ENCODE measurements at places on chromosomes 4 and X.

GRCh38 chr4:144507311-144508101 is 138.4 kb upstream of the HHIP start:
- DNase-seq, result no peak

GRCh38 chr4:54741202-54741601 is 83.4 kb downstream of the KIT start:
- no peak for DNase-seq

DNA sequence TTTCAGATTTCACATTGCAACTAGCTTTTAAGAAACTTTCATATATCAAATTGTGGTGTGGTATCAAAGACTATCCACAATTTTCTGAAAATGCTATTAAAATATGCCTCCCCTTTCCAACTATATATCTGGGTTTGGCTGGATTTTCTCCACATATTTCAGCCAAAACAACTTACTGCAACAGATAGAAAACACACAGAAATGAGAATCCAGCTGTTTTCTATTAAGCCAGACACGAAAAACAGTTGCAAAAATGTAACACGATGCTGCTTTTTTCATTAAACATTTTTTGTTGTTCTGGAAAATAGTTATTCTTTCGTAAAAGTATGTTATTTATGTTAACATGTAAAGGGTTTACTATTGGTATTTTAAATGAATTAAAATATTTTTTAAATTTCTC is 33.1 kb downstream of the DCTD start:
- DNase-seq, result no peak

DNA sequence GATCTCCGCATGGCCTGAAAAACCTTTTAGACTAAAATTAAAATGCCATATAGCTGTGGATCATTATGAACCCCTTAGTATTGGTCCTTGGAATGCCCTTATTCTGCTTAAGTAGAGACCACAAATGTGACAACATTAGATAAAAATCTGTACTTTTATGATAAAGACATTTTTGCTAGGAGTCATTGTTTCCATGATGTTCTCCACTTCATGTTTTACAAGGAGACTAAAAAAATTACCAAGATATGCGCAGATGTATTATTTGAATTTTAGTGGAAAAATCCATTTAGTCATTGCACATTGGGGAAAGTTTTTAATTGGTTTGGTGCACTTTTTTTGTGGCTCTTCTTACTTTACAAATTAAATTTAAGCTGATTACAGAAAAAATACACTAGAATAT is 85.1 kb upstream of the HPRT1 start:
- no peak for DNase-seq

GRCh38 chr4:68267433-68267944 is 22.0 kb upstream of the TMPRSS11B start:
- no peak for DNase-seq

DNA sequence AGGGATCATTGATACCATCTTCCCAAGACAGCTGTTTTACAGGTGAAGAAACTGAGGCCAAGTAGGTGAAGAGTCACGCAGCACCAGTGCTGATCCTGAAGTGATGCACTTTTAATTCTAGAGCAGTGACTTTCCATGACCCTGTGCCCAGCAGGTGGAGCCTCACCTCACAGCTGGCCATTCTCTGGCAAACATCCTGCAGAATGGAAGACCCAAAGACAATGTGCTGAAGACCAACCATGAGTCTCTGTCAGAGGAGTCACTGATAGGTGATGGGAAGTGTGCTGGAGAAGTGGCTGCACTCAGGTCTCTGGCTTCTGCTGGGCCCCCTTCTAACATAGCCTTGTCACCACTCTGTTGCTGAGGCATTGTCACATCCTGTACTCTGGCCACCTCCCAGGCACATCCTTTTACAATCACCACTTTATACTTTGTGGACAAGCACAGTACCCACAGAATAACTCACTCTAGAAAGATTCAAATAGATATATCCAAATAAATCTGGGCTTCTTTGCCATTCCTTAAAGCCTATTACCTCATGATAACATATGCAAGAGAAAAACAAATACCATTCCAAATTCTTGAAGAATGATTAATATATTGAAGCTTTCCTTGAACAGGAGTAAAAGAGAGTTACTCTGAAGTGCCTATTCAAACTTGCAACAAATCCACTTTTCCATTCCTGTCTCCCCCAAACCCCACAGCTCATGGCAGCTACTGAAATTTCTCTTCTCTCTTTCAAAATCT is 64.1 kb upstream of the SCOC start:
- no peak for DNase-seq

- DNase-seq, result no peak
Observed at GRCh38 chr4:88937081-88937480, 119.9 kb downstream of the FAM13A start.

DNA sequence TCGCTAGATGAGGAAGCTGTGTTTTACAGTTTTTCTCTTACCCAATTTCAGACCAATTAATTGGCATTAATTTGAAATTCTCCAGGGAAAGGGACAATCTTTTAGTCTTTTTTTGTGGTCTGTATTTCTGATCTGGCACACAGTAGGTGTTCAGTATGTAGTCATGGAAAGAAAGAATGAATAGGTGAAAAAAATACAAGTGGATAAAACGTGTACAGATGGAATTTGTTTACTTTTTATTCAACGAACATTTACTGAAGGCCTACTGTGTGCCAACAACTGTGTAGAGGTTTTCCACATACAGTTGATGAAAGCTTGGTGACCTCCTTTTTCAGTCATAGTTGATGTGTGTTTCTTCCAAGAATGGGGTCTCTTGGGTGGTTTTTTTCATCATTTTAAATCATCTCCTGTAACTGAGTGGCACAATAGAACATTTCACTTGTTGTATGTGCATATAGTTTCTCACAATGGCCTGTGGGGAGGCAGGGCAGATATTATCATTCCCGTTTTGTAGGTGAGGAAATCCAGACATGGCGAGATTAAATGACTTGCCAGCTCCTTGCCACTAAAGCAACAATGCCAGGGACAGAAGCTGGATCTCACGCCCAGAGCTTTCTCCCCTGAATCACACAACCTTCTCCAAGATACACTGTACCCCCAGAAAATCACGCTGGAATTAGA is 102.4 kb downstream of the CEP135 start:
- DNase-seq, result no peak

GRCh38 chrX:47390780-47391179 is 20.4 kb downstream of the ZNF157 start:
- no peak for DNase-seq

DNA sequence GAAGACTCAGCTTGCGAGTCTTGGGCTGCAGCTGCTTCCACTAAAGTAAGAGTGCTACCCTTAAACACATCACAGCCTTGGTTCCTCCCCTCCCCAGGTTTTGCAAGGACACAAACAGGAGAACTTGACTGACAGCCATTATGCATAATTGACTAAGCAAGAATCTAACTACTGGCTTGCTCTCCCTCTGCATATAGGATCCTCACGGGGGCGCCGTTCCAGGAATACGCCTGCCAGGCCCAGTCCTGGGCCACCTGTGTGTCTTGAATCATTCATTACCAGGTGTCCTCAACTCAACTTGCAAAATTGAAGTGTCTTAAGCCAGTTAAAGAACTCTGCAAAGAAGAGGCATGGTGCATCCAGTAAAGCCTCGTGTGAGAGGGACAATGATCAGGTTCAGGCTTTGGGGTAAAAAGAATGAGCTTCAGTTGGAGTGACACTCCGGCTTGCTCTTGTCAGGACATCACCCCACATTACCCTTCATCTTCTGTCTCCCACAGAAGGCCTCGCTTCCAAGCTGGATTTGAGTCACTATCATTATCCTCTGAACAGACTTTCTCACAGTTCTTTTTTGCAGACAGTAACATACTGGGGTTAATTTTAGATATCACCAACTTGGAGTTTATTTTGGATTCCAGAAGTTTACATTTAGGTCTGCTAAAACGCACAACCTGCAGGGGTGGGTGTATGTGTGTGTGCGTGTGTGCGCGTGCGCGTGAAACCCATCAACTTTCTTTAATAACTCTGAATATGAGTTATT is 273.5 kb upstream of the HS3ST1 start:
- no peak for DNase-seq

DNA sequence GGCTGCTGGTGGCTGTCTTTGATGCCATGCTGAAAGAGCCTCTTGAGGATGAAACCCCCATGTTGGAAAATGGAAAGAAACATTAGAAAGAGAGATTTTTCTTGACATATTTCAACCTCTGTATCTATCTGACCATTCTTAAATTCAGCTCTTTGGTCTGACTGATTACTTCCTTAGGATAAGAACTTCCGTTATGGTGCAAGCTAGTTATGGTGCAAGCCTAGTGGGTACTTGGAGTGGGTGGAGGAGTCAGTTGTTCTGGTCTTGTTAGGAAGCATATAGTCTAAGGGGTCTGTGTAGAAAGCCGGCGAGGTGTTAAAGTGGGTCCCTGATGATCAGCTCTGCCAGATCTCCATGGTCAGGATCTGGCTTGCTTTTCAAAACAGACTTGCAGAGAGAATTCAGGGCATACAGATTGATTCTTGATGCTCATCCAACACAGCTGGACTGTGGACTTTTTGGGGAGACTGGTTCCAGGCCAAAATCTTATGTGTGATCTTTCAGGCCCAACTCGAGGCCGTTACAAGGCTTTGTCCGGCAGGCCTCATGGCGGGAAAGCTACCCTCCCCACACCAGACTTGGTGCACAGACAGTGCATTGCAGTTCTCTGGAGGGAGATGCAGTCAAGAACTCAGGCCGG is 82.8 kb upstream of the BOD1L1 start:
- DNase-seq, result no peak

GRCh38 chrX:15233416-15234015 is 36.4 kb downstream of the ASB9 start:
- DNase-seq, result no peak

DNA sequence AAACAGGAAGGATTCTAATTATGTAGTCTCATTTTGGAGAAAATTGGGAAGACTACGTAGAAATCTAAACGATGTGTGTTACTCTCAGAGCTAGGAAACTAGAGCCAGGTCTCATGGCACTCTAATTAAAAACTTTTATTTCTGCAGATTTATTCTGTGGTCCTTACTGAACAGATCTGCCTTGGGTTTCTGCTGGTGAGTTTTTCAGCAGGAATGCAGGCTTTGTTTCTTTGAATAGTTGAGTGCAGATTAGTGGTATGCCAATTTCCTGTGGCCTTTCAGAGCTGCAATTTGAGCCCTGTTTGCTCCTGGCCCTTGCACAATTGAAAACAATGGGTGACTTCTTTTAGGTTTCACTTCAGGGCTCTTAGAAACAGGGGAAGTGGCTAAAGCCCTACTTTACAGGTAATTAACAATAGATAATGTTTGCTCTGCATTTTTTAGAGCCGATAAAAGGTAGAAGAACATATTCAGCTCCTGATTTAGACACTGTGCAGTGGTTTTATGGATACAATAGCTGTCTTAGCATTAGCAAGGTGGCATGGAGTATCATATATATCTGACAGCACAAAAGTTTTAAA is 21.8 kb downstream of the SPRY1 start:
- no peak for DNase-seq

- DNase-seq, result no peak
Observed at GRCh38 chr4:70958681-70959080, 34.8 kb upstream of the DCK start.

DNA sequence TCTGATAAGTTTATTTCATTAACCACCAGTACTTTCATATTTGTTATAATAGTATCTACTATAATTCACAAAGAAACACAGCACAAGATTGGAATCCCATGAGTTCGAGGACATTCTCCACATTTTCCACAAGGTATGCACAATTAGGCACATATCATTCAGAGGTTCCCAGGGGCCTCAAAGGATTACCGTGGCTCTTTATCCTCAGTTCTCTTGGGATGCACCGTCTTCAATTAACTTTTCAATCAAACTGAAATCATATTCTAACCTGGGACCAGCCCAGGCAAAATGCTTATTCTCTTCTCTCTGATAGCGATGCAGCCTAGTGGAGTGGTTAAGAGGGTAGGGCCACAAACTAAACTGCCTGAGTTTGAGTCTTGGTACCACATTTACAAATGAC is 242.6 kb upstream of the RASGEF1B start:
- DNase-seq, result no peak

GRCh38 chr4:122614621-122615020 is 6.2 kb downstream of the IL21 start:
- DNase-seq, result no peak

GRCh38 chr4:162865102-162865501 is 301.6 kb downstream of the NAF1 start:
- no peak for DNase-seq

DNA sequence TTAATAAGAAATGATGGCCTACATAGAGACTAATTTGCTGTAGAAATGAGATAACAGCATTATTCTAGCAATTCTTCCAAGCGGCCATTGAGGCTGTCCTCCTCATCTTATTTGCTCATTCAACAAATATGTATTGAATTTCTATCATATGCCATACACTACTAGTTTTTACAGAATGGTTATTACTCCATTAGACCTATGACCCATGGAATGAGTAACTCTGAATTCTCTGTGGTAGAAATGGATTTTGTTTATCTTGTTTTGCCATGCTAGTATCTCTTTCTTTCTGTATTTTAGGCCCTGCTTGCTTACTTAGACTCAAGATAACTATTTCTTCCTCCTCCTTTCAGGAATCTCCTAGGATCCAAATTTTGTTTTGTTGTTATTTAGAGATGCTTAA is 103.5 kb downstream of the RPA4 start:
- DNase-seq, result no peak

DNA sequence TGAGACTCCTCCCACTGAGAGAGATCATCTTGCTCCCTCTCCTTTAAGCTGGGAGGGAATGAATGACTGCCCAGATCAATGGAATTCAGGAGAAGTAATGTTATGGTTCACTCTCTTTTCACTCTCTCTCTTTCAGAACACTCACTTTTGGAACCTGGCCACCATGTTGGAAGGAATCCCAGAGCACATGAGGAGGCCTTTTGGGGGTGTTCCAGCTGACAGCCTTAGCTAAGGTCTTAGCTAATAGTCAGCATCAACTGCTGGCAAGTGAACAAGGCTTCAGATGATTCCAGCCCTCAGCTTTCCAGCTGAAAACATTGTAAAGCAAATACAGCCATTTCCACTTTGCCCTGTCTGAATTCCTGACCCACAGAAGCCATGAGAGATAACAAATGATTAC is 124.0 kb upstream of the CLNK start:
- peak; percentile 36 for DNase-seq

GRCh38 chrX:72536542-72536941 is 36.1 kb downstream of the HDAC8 start:
- peak; percentile 8 for DNase-seq

DNA sequence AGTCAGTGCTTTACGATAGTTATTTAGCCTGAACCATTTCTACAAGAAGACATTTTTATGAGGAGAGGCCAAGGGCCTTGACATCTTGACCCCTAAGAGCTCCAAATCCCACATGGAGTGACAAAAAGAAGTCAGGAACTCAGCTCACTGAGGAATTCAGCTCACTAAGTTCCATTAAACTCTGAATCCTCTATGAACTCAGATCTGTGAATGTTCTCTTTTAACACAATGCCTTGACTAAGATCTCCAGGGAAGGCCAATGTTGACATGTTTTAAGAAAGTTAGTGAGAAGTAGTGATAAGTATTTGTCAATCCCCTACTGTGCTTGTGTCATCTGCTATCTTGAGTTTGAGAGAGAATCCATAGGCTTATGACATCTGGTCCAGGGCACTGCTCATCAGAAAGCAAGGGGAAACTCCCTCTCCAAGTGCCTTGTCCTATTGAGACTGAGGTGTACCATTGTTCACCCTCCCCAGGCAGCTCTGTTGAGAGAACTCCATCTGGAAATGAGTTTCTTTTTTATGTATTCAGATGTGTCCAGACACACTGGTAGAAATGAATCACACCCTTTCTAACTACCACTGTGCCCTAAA is 68.7 kb upstream of the PCDH19 start:
- DNase-seq, result no peak
